ENCODE measurements at places on chromosomes 4 and X.

DNA sequence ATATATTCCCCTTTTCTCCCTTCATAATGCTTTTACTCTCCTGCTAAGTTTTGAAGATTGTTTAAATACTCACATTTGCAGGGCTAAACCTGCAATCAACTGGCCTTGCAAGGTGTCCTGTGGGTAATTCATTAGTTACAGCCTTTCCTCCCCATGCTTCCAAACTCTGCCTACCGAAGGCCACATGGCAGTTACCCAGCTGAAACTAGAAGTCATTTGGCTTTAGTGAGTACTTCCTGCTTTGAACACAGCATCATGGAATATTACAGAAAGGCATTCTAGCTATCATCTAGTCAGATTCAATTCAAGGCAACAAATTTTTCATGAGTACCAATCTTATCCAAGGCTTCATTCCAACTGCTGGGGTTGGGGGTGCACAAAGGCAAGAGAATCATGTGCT lies 55.6 kb downstream of the SRPX start:
- no peak for DNase-seq

DNA sequence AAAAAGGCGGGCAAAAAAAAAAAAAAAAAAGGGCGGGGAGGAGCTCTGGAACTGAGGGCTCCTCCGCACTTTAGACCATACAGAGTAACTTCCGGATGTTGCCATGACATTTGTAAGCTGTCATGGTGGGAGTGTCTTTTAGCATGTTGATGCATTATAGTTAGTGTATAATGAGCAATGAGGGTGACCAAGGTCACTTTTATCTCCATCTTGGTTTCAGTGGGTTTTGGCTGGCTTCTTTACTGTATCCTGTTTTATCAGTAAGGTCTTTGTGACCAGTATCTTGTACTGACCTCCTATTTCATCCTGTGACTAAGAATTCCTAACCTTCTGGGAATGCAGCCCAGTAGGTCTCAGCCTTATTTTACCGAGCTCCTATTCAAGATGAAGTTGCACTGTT lies 193.4 kb downstream of the UGT8 start:
- DNase-seq: no peak

DNA sequence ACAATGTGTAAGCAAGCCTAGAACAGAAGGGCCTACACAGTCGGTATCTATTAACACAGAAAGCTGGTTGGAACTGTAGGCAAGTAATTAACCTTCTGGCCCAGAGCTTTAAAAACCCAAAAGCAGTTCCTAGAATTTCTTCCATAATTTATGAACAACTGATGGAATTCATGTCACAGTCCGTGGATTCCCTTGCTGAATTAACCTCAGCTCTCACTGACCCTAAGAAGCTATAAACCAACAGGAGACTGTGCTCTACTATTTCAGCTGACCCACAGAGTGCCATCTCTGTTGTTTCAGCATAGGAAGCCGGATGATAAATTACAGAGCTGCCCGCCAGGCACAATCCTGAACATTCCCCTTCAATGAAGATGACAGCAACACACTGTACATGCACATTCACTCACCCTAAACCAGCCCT lies 157.3 kb downstream of the PRDM5 start:
- DNase-seq: peak; percentile 61

- DNase-seq: peak; percentile 26
Observed at GRCh38 chr4:146342600-146343192, 128.4 kb downstream of the REELD1 start.

DNA sequence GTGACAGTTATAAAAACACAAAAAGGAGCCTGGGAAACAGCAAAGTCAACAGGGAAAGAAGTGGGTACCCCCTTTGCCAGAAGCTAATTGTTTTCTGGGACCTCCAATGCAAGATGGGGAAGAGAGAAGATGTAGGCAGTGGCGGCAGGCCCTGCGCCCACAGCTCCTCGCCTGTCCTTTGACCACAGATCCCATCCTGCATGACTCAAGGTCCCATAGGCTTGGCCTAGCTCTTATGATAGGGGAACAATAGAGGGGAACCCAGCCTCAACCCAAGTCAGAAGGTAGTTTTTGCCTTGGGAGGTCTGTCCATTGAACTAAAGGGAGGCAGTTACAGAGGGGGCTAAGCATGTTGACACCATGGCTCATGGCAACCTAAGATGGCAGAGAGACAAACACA lies 14.2 kb downstream of the ZMYM3 start:
- DNase-seq: no peak

GRCh38 chrX:110373310-110373709 lies 14.7 kb downstream of the RTL9 start:
- no peak for DNase-seq

DNA sequence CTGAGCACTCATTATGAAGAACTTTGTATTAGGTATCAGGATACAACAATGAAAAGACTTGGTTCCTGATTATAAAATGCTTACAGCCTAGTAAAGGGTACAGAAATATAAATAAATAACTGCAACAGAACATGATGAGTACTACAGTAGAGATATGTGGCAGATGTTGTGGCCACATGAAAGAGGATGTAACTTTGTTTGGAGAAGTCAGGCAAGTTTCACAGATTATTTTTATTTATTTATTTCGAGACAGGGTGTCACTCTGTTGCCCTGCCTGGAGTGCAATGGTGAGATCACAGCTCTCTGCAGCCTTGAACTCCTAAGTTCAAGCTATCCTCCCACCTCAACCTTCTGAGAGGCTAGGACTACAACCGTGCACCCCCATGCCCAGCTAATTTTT lies 15.8 kb upstream of the UBE2K start:
- DNase-seq: no peak

- DNase-seq: no peak
Observed at GRCh38 chr4:188783175-188783574, 643.9 kb downstream of the TRIML1 start.

- no peak for DNase-seq
Observed at GRCh38 chr4:8221476-8221875, 22.4 kb downstream of the SH3TC1 start.

GRCh38 chrX:150856101-150856500 lies 42.4 kb downstream of the CD99L2 start:
- DNase-seq: no peak

DNA sequence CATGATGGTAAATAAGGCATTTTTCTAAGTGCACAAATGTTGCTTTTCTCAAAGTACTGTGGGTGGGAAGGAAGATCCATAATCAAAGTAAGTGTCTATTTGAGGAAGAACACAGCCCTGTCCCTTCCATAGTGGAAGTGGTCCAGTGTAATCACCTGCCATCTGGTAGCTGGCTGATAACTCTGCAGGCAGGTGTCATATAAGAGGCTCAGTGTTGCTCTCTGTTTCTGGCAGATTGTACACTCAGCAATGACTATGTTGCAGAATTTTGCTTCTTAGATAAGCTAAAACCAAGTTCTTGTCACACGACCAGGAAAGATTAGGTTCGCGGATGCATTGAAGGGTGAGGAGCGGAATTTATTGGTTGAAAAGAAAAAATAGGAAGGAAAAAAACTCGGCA lies 20.9 kb downstream of the SAGE1 start:
- no peak for DNase-seq

DNA sequence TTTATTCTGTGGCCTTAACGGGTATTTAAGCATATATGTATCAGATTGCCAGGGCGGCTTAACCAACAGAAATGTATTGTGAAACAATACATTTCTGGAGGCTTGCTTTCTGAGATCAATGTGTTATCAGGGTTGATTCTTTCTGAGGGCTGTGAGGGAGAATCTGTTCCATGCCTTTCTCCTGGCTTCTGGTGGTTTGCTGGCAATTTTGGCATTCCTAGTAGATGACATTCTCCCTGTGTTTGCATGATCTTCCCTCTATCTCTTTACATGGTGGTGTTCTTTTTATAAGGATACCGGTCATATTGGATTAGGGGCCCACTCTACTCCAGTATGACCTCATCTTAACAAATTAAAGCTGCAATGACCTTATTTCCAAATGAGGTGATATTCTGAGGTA lies 16.9 kb upstream of the CEP135 start:
- no peak for DNase-seq

GRCh38 chr4:881709-882108 lies 50.4 kb downstream of the GAK start:
- DNase-seq: no peak

- no peak for DNase-seq
Observed at GRCh38 chr4:38177035-38177546, 216.9 kb downstream of the PTTG2 start.

All from left kidney (tissue), 8 donors.